ENCODE measurements at places on chromosomes 2 and 18.
A peak's percentile ranks its signal among the peaks of the same experiment; 100 is the strongest.

- DNase-seq: peak; percentile 29
Observed at GRCh38 chr2:225041207-225041850, 939 bp downstream of the DOCK10 start.

DNA sequence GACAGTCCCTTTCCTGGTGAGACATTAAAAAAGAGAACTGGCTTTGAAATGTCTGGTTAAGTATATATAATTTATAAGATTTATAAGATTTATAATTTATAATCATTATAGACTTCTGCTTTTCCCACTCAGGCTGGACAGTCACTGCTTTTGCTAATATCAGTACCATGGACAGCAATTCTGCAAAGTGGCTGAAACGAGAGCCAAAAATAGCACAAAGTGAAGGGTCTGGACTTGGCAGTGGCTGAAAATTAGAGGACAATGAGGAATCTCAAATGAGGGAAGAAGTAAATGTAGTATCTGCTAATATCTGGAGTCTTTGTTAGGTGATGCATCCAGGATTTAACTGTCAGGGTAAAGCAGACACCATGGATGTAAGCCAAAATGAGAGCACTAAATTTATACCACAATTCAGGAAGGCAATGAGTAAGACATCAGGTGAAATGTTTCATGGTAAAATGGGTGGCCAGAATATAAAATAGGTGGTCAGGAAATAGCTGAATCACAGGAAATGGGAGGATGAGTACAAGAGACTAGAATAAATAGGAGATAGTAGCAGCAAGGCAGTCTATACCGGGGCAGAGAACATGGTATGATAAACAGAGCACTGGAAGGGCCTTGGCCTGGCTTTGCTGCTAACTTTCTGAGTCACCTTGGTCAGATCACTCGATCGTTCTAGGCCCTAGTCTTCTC lies 39.6 kb upstream of the BOD1L2 start:
- DNase-seq: no peak

GRCh38 chr2:163466331-163467250 lies 269.2 kb downstream of the FIGN start:
- no peak for DNase-seq

DNA sequence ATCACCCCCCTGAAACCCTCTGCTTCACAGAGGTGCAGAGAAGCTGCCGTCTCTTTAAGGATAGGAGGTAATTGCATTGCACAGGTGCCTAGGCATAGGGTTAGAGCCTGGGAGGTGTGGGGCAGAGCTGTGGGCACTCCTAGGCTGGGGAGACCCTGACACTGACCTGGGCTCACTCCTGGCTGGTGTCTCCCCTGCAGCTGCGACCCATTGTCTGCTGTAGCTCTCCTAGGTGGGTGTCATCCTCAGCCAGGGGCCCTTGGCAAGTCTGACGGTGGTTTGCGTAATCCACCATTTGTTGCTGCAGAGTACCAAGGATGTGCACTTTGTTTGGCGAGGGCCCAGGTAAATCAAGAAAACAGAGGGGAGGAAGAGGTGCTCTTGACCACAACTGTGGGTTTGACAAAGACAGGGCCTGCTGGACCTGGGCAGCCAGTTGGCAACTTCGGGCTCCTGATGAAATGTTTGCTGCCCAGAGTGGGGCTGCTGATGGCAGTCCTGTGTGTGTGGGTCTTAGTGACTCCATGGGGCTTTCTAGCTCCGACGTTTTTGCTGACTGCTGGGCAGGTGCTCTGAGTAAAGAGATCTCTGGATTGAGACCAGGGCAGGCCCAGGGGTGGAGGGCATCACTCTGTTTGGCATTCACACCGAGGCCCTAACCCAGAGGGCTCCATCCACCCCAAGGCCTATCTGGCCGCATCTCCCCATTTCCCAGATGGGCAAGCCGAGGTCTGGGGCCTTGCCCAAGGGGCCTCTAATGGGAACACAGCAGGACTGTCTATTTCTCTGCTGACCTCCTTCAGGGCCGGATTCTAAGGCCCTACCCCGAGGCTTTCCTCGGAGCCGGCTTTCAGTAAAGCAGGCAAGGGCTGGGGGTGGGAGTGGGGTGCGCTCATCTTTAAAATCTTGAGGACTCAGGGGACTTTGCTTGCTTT lies 67.7 kb downstream of the EDAR start:
- no peak for DNase-seq

- no peak for DNase-seq
Observed at GRCh38 chr2:236776695-236777251, 207.1 kb downstream of the ACKR3 start.

DNA sequence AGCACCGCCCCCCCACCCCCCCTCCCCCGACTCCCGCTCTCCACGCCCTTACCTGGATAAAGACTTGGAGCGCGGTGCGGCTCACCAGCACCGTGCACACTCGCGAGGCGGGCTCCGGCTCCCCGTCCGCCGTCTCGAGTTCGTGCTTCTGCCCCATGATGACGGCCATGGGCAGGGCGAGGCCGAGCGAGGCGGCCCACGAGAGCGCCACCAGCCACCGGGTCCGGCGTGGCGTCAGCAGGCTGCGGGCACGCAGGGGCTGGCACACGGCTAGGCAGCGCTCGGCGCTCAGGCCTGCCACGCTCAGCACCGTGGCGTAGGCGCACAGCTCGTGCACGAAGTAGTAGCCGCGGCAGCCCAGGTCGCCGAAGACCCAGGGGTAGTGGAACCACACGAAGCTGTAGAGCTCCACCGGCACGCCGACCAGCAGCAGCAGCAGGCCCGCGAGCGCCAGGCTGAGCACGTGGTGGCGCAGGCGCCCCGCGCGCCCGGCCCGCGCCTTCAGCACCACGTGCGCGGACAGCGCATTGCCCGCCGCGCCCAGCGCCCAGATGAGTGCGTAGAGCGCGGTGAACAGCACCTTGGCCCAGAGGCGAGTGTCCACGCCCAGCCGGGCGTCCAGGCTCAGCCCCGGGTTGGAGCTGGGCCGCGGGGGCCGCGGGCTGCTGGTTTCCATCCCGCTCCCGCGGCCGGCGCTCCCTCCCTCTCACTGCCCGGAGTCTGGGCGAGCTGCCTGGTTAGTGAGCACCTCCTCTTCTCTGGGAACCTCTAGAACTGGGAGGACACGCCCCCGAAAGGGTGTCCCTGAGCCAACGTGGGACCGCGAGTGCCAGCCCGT lies at the start of gene NTSR2:
Gene NTSR2, minus strand, starts transcription at position 742 of the 838 bp plus-strand sequence. Its CDS starts 66 bp downstream, at position 676.
- DNase-seq: no peak

DNA sequence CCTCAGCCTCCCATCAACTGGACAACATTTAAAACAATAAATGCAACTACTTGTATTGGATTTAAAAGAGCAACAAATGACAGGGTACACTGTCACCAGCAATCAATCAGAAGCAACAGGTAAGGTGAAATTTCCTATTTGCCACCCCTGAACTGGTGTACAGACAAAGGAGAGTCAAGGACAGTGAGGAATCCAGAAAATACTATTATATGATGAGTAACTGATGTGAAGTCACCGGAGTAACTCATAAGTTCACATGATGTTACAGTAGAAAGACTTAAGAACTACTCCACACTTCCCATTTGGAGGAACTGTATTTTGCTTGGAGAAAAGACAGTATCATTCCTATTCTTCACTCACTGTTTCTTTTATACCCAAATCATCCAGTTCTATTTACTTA lies 4.1 kb upstream of the STAT1 start:
- DNase-seq: no peak

DNA sequence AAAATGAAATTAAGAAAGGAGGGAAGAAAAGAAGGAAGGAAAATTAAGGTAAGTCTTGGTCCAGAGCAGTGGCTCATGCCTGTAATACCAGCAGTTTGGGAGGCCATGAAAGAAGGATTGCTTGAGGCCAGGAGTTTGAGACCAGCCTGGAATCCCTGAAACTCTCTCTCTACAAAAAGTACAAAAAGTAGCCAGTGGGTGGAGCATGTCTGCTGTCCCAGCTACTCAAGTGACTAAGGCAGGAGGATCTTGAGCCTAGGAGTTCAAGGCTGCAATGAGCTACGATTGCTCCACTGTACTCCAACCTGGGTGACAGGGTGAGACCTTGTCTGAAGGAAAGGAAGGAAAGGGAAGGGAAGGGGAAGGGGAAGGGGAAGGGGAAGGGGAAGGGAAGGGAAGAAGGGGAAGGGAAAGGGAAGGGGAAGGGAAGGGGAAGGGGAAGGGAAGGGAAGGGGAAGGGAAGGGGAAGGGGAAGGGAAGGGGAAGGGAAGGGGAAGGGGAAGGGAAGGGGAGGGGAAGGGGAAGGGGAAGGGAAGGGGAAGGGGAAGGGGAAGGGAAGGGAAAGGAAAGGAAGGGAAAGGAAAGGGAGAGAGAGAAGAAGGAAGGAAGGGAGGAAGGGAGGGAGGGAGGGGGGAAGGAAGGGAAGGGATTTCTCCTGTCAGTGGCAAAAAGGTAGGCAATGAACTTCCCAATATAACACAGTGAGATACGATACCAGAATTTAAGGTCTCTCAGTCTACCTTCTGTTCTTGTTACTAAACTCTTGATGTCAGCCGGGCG lies 412.8 kb downstream of the CMPK2 start:
- no peak for DNase-seq

- peak; percentile 84 for DNase-seq
Observed at GRCh38 chr2:74186038-74186437, 7.4 kb upstream of the MOB1A start.

DNA sequence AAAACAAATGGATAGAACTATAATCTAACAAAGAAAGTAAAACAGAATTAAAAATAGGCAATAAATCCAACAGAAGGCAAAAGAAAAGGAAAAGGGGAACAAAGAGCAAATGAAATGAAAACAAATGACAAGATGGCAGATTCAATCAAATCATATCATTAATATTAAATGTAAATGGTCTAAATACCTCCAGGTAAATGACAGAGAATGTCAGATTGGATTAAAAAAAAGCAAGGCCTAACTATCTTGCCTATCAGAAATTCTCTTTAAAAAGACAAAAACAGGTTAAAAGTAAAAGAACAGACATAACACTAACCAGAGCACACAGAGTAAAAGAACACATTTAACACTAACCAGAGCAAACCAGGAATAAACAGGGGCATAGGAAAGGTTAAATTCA lies 63.1 kb upstream of the TMEM247 start:
- DNase-seq: no peak

DNA sequence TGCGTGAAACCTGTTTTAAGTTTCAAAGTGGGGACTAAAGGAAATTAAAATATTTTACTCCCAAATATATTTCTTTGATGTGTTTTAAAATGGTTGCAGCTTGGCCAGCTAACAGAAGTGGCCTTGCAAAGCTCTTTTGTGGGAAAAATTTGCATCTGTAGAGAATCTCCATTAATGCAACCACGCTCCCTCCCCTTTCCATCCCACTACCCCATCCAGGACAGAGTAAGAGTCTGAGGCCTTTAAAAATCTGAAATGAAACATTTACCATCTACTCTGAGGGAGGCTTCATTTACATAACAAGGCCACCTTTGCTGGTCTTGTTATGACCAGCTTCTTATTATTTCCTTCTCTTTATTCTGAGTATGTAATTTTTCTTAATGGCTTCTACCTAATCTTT lies 63.5 kb downstream of the STAT4 start:
- no peak for DNase-seq

DNA sequence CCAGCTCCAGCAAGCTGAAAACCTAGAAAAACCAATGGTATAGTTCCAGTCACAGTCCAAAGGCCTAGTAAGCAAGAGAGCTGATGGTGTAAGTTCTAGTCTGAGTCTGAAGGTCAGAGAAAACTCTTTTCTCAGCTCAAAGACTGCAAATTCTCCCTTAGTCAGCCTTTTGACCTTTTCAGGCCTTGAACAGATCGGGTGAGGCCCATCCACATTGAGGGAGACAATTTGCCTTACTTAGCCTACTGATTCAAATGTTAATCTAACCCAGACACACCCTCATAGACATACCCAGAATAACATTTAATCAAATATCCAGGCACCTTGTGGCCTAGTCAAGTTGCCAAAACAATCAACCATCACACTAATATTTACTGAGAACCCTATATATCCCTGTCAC lies 110.8 kb upstream of the KCNJ3 start:
- no peak for DNase-seq

DNA sequence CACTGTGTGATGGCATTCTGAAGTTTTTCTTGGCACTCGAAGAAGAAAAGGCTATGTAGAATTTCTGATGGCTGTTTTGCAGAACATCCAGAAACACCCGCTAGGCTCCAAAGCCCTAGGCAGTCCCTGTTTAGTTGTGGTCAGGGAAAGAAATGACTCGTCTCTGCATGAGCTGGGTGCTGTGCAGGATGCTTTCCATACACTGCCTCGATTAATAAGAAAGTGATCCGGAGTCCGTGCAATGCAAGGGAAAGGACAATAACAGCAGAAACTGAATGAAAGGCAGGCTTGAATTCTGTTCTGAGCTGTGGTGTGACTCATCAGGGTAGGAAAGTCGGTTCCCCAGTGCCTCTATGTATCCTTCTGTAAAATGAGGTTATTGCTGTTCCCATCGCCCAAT lies 18.7 kb downstream of the MAPRE3 start:
- no peak for DNase-seq

DNA sequence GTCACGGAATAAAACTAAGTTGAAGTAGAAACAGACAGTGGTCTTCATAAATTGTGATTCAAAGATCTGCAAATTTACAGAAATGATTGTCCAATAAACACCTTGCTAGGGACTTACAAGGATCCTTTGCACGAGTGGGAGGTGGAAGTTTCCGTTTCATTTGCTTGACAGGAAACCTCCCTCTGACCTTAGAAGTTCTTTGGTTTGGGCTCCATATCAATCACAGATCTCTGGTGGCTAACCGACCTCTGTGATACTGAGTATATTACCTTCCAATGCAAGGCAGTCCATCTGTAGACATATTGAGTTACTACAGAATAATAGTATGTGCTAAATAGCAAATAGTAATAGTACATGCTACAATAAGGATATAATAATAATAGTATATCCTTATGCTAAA lies 33.7 kb upstream of the RNF152 start:
- no peak for DNase-seq

Data from T-helper 2 cell (primary cell).